ENCODE measurements at places on chromosomes 7 and 10.

- DNase-seq: no peak
Measured at GRCh38 chr7:87511510-87511909, 36.0 kb upstream of the ABCB4 start.

- no peak for DNase-seq
Measured at GRCh38 chr7:1586827-1587705, 17.2 kb upstream of the PSMG3 start.

- no peak for DNase-seq
Measured at GRCh38 chr10:54958844-54959243, 157.8 kb upstream of the PCDH15 start.

DNA sequence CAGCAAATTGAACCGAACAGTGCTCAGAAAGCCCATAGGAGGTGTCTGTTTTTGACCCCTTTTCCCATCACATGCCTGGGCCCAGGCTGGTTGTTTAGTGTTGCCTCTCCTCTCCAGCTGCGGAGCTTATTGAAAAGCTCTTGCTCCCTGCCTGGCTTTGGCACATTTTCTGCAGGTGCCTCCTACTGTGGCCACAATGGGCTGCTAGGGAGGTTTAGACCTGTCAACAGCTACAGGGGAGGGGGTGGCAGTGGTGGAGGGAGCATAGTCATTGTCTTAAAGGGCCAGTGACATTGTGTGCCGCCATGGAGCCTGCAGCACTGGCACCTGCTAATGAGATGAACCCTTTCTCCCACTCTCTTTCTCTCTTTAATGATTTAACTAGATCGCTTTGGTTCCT, 13.2 kb upstream of the ENO4 start:
- no peak for DNase-seq

GRCh38 chr10:33863352-33863751, 528.9 kb upstream of the NRP1 start:
- no peak for DNase-seq

DNA sequence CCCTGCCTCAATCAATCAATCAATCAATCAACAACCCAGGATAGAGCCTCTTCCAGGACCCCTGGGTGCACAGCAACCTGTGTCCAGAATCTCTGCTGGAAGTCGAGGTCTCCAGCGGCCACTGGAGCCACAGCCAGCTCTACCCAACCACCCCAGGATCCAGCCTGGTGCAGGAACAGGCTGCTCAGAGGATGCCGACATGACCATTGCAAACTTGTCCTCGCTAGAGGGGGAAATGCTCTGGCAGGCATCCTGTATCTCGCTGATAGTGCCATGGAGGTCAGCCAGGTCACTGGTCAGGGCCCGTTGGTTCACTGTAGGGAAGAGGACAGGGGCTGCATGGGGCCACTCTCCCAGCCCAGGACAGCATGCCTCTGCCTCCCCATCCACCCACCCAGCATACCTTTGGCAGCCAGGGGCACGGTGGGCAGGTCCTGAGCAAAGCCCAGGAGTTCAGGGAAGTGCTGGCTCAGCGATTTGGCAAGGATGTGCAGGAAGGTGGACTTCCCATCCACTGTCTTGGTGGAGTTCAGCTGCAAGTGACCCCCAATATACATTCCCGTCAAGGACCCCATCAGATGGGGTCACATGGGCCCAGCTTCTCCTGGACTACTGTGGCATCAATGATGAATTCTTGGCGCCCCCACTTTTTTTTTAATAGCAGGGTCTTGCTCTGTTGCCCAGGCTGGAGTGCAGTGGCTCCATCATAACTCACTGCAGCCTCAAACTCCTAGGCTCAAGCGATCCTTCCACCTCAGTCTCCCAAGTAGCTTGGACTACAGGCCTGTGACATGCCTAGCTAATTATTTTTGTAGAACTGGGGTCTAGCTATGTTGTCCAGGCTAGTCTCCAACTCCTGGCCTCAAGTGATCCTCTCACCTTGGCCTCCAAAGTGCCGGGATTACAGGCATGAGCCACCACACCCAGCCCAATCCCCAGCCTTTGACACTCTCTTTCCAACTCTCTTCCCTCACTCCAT, 49.4 kb downstream of the GRID2IP start:
- no peak for DNase-seq

DNA sequence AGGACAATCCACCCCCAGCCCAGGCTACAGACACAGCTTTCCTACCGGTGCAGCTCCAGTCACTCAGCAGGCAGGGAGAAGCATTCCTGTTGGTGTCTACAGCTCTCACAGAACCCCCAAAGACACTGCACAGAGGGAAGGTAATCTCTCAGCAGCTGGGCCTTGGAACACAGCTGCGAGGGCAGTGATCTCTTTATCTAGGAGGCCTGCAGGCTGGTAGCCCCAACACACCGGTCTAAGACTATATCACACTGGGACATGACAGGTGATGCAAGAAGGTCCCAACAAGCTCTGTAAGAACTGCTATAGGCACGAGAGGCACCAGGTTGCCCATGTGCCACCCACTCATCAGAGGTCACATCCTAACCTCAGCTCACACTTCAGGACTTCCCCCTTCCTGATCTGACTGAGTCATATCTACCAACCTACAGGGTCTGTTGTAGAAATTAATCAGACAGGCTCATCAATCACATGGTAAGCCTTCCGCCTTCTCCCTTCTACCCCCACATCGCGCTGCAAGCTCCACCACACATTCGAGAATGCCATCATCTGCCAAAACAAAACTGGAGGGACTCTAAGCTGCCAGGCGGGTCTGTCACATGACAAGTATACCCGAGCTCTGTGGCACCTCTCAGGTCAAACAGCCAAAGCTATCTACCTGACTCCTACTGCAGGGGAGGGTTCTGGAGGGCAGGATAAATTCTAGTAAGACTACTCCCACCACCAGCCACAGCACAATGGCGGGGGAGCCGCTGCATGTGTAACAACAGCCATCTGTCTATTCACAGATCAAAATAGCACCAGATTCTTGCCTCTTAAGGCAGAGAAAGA, 26.1 kb downstream of the FAM53B start:
- DNase-seq: no peak

DNA sequence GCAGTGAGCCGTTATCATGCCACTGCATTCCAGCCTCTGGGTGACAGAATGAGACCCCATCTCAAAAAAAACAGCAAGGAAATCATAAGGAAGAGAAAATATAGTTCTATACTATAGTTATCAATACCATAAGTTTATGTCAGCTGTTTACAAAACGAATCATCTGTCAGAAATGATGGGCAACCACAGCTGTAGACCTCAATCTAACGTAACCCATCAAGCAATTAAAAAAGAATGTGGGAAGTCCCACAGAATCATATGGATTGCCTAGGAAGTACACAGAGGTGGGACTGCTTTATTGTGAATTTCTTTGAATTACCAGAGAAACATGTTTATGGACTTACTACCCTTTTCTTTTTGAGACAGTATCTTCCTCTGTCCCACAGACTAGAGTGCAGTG, 6.9 kb downstream of the NRBF2 start:
- no peak for DNase-seq

Measured in GM04503 (cell line).